Stimulated activated CD4-positive, alpha-beta T cell treated with anti-CD3 and anti-CD28 coated beads, Interleukin-1b, Interleukin-23, amount 100 ng/mL, for 1 hour (primary cell): ENCODE measurements at places on chromosomes 5 and 9.

- no peak for DNase-seq
Measured at GRCh38 chr5:43664501-43665040, 61.6 kb downstream of the NNT start.

DNA sequence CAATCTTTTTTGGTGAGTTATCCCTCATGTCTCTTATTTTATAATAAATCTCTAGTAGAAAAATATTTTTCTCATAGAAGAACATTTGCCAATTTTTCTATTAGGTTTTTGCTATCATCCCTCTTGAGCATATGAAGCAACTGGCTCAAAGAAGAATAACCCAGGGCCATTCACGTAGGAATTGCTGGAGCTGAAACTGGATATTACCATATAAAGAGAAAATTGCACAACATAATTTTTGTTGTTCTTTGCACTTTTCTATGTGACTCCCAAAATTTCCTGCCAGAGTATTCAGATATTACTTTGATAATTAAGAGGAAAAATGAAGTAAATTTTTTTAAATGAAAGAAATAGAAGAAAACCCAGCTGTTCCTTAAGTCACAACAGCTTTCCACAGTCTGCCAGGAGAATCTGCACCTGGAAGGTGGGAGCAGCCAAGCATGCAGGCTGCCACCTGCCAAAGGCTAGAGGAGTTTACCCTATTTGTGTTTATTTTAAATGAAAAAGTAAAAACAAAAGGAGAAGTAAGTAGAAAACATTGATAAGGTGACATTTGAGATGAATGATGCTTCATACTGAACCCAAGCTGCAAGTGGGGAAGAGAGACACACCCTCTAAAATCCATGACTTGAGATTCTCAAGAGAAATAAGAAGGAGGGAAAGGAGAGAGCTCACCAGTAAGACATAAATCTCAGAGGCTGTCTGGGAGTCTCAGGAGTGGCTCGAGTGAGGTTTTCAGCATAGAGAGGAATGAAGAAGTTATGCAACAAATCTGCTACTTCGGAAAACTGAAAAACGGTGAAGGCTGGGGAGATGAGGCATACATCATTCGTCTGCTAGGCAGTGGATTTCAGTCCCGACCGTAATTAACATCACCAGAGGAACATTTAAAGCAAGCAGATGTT, 31.5 kb upstream of the FREM1 start:
- DNase-seq = no peak

DNA sequence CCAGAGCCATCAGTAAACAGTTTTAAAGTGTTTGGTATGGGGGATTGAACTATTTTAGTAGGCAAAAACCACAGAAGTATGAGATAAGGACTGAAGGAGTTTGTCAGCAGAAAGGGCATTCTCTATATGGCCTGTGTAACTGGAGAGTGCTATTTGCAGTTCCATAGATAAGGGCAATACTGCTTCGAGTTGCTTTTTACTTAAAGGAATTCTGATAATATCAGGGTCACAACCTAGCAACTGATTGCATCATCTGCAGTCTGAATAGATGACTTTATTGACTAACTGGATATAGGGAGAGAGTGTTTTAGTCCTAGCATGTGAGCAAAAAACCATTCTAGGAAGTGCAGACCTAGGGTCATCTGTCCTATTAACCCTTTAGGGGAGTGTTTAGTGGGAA, 645.2 kb upstream of the PTPRD start:
- DNase-seq = no peak

DNA sequence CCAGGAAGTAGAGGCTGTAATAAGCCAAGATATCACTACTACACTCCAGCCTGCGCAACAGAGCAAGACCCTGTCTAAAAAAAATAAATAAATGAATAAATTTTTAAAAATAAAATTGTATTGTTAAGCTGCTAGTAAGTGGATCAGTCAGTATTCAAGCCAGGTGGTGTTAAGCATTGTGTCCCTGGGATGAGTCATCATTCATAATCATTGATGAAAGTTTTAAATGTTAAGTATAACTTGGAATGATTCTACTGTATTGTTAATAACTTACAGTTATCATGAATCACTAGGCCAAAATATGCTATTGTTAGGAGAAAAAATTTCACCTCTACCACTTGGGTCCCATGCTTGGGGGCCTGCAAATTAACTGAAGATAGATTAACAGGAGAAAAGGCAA, 38.2 kb downstream of the MED10 start:
- no peak for DNase-seq

GRCh38 chr5:152549709-152550108, 144.6 kb upstream of the NMUR2 start:
- DNase-seq = no peak

DNA sequence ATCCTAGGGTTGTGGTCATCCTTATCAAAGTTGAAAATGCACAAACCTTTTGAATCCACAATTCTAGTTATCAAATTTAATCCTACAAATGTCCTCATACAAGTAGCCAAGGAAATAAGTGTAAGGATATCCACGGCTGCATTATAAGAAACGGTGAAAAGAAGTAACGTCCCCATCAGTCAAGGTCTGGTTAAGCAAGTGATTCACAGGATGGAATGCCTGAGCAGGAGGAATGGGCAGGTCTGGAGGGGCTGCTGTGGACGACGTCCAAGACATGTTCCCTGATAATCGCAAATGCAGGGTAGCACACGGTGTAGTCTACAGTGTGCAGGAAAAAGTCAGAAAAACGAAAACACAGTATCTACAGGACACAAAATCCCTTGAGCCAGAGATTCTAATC, 118.6 kb downstream of the ADAMTS2 start:
- DNase-seq = no peak

DNA sequence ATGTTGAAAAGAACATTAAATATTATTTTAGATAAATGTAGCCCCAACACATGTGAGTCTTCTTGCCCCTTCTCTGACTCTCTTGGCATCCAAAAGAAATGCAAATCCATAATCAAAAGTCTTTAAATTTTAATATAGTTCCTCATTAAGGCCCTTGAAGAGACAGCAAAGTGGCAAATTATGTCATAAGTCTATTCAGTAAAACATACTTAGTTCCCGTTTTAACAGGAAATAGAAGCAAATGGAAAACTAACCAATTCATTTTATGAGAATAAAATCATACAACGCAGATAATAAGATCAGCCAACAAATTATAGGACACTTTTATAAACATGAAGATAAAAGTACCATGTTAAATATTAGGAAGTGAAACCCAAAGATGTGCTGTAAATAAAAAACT, 20.1 kb upstream of the IFNB1 start:
- no peak for DNase-seq

GRCh38 chr5:67221487-67222242, 25.1 kb upstream of the CD180 start:
- no peak for DNase-seq

DNA sequence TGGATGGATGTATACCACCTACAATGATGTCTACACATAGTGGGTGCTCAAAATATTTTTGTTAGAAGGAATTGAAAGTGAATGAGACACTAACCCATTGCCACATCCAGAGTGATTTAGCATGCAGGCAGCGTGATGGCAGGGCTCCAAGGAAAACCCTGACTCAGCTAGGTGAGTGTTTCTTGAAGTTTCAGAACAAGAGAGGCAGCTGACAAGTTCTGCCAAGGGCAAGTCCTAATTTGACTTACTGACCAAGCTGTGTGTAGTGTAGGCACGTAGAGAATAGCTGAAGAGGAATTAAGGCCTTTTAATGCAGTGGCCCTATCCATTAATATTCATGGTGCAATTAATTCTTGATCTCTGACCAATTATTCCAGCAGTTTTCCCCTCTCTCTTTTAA, 107.8 kb upstream of the ATP10B start:
- DNase-seq = no peak

GRCh38 chr5:59317774-59318205, 575.7 kb downstream of the PDE4D start:
- no peak for DNase-seq
